ENCODE measurements at places on chromosomes 6 and 20. TPM values are rescaled to one million over a fixed set of nuclear protein-coding genes. Genes with fewer than 3 reads are reported as not detected.

RSPH9 gene
- total RNA-seq: 0.24 TPM

POM121L2 gene
- total RNA-seq: not detected

ZSWIM1 gene
- total RNA-seq: 7.1 TPM

GJA10 gene
- total RNA-seq: not detected

MAS1 gene
- total RNA-seq: not detected
